ENCODE measurements at places on chromosomes 1 and 21.

- no peak for DNase-seq
Observed at GRCh38 chr1:186308264-186309060, 66.6 kb downstream of the TPR start.

DNA sequence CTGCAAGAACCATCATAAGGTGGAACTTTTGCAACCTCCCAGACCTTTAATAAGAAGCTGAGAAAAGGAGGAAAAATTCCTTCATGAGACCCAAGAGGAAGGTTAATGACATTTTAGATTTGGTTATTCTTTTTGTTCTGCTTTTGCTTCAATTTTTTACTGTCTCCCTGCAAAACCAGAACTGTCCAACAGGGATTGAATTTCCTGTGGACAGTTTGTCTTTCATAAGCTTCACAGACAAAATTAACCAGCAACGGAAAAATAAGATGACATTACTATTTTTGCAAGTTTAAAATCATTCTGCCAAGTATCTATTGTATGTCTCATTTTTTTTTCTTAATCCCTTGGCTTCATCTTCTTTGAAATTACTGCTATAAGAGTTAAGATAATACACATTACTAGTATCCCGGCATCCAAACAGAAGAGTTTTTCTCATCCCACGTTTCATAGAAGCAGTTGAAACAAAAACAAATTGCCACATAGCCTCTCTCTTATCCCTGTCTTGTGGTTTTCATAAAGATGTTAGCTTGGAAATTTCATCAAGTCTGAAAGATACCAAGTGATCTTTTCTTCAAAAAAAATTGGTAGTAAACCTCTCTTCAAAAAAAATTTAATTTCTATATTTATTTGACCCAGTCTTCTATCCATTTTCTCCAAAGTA lies 465.3 kb upstream of the PTBP2 start:
- no peak for DNase-seq

- DNase-seq: no peak
Observed at GRCh38 chr1:2506007-2506860, 20.2 kb downstream of the PANK4 start.

GRCh38 chr1:59354709-59355337 lies 57.9 kb downstream of the FGGY start:
- no peak for DNase-seq

DNA sequence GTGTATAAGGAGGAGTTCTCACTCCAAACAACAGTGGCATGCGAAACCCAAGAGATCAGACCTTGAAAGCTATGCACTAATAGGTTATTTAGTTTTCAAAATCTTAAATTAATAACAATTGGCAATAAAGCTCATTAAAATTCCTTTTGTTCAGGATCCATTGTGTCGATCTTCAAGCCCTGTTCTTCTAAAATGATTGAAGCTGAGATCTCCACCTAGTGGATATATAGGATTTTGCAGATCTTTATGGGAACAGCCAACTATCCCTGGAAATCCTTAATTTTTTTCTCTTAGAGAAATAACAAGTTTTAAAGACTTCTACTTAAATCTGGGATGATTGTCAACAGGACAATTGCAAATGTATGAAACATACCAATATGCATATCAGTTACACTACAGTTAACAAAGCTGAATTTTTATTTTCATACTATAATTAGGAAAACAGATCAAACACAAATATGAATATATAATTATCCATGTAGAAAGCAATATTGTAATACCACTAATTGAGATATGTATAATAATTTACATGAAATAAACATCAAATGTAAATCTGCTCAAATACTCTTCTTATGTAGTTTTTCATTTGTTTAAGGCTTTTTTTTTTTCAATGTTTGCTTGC lies 43.3 kb downstream of the LRRC53 start:
- peak; percentile 39 for DNase-seq

All from fibroblast of skin of right biceps (primary cell).